G401 (cell line): ENCODE measurements at places on chromosomes 5 and 9.

DNA sequence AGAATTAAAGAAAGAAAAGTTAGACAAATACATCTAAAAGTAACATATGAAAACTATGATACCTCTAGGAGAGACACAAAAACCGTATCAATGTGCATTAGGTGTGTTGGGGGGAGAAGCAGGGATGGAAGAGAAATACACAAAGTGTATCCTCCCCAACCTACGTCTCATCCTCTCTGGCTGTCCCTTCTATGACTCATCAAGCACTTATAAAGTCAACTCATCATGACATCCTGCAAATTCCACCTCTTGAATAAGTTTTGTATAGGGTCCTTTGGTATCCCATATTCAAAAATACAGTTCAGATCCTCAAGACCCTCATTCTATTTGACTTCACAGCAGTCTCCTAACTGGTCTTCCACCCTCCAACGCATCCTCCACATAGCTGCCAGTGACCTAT is 917.6 kb upstream of the DMAC1 start:
- DNase-seq = no peak

GRCh38 chr9:571066-571465 is 270.4 kb upstream of the DMRT1 start:
- DNase-seq = no peak

DNA sequence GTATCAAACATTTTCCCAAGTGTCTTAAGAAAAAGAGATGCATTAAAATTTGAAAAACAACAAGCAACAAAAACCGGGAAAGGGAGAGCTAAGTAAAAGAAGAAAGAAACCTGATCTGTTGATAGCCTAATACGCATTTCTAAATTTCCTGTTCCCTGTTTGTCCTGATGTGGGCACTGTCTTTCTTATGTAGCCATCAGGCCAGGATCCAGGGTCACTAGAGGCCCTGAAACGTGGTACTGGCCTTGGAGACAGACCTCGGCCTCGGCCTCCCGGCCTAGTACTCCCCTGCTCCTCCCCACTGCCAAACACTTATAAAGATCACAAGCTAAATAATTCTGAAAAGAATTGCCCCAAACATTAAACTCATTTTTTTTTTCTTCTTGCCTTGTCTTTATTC is 547.2 kb downstream of the IRX1 start:
- no peak for DNase-seq

DNA sequence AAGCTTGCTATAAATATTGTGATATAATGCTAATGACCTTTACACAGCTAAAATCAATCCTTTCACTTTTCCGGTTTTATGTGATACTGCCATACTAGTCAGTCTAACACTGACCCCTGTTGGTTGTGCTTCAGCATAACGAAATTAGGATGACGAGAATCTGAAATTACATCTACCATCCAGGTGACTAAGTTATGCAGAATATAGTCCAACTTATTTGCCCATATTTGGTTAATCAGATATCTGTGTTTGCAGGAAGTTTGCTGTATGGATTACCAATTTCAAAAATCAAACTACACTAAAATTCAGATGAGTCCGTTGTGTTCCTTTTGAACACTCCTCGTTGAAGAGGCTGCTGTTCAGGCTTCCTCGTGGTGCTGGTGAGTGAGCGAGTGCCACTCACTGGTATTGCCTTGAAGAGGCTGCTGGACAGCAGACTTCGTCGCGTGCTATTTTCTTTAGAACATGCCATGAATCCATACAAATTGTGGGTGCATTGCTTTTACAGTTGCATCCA is 32.5 kb downstream of the TENT4A start:
- peak; percentile 77 for DNase-seq

GRCh38 chr9:14348123-14348372 is 34.1 kb upstream of the NFIB start:
- peak; percentile 56 for DNase-seq

- no peak for DNase-seq
Measured at GRCh38 chr9:134223591-134224122, 59.3 kb upstream of the RNU6ATAC start.

DNA sequence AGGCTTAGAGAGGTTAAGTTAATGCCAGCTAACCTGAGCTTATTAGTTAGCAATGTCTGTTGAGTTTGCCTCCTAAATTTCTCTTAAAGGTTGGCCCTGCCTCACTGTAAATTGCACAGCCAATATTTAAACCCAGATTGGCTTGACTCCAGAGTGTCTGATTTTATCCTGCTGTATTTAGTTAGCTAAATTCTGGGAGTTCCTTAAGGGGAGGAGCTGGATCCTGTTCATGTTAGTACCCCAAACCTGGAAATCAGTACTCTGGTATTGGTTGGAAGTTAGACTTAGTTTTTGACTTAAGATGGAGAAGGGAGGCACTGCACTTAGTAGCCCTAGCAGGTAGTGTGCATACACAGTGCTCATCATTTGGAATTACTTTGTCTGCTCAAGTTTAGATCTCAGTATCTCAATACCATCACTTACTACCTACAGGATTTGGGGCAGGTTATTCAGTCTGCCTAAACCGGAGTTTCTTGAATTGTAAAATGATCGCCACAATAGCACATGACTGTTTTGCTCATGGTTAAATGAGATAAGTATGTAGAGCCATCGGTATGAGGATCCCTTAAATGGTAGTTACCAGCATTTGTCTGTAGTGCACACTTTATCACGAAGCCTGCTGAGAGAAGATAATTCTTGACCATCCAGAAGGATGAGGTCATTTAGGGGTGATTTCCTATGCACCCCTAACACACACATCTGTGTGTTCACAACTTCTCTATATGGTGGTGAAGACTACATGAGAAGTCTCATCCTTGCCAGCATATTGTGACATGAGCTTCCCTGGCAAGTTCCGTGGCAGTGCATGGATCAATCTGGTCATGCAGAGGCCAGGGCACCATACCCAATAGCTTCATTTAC is 264.8 kb upstream of the TRIM32 start:
- DNase-seq = no peak

DNA sequence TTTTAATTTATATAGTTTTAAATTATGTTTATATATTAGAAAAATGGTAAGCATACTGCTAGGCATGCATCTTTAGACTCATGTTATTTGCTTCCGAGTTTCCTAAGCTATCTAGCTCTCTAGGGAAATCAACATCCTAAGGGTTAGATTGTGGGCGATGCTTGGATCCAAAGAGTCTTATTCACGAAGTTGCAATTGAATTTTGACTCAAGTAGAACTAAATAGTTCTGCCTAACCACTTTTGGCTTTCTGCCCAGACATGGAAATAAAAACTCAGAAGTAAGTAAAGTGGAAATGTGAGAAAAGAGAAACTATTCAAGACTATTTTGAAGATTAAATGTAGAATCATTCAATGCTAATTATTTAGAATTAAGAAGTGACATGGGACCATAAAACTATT is 440.4 kb downstream of the CDH18 start:
- no peak for DNase-seq

DNA sequence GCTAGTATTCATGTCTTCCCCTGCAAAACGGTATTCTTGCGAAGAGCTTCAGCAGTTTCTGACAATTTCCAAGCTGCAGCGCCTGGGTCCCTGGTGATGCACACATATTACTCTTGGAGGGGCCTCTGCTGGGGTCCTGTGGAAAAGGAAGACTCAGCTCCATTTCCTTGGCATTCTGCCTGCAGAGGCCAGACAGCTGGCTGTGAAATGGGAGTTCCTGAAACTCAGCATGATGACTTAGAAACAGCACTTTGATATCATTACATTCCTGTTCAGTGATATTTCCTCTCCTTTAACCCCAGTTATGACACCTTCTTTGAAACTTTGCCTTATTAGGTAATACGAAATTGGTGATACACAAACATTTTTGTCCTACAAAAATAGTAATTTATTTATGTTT is 98.5 kb downstream of the APBA1 start:
- no peak for DNase-seq
